ENCODE measurements at places on chromosomes 16 and 17.

DNA sequence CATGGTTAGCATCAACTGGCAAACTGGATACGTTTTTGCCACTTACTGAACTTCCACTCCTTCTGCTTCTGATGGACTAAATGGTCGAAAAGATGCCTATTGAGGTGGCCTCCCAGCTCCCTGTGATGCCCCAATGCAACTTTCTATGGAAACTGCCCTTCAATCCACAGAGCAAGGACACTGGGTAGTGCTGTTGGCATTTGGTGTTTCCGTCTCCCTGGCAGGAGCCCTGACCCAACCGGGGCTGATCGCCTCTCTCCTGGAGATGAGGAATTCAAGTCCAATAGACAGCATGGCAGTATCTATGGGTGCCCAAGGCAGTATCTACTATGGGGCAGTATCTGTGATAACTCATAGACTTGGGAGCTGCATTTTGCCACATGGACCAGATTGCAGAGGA is 116.3 kb upstream of the IRX3 start:
- no peak for DNase-seq

DNA sequence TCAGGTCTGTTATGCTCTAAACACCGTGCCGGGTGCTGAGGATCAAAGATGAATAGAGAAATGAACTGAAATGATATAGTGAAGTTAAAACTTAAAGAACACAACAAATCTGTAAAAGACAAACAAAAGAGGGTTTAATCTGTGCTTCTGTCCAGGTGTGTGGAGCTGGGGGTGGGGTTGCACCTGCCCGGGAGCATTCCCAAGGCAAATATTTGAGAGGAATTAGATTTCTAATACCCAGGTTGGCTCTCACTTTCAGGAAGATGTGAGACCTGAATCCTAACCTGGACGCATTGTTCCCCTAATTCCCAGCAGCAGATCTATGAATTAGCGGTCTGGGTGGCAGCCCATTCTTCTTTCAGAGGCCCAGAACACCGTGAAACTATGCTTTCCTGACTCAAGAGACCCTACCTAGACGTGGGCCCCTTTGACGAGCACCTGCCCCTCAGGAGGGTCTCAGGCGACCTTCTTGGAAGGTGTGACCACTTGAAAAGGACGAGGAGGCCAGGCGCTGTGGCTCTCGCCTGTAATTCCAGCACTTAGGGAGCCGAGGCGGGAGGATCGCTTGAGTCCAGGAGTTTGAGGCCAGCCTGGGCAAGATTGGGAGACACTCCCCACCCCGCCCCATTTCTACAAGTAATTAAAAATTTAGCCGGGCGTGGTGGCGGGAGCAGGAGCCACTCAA is 677 bp upstream of the RANGRF start:
- no peak for DNase-seq

- no peak for DNase-seq
Observed at GRCh38 chr16:24748242-24748641, 18.8 kb downstream of the TNRC6A start.

DNA sequence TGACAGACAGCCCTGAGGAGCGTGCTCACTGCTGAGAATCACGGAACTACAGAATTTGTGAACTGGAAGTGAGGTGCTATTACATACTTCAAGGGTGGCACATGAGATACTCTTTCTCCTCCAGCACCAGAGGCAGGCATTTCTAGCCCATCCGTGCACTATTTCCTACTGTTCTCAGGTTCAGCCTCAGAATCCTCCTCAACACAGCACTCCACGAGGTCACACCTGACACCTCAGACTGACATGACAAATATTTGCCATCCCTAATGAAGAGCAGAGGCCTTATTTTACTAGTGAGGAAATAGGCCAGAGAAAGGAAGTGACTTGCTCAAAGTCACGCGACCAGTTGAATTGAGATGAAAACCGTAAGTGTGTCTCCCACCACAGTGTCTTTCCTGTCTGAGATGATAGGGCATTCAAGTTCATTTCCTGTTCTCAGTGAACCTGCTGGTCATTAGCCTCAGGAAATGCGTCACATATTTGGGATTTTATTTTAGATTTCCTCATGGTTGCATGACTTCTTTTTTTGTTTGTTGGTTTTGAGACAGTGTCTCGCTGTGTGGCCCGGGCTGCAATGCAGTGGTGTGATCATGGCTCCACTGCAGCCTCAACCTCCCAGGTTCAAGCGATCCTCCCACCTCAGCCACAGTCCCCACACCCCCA is 23.6 kb downstream of the SEZ6 start:
- peak; percentile 46 for DNase-seq

GRCh38 chr16:88128556-88128955 is 177.3 kb downstream of the BANP start:
- no peak for DNase-seq

DNA sequence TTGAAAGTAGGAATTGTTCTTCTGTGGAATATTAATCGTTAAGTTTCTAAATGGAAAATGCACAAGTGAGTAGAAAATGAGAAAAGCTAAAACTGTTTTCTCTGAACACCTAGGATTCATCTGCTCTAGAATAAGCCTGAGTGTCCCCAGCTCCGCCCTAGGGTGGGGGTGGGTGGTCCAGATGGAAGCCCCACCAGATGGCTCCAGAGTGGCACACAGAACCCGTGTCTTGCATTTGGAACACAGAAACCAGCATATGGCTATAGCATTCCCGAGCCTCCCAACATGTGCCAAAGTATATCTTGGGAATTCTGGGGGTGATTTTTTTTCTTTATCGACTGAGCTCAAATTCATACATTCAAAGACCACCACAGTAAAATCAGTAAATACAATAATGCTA is 517.7 kb upstream of the PSMD7 start:
- no peak for DNase-seq

GRCh38 chr16:13883276-13883675 is 36.7 kb upstream of the ERCC4 start:
- DNase-seq: no peak

GRCh38 chr16:23172994-23173393 is 9.6 kb upstream of the SCNN1G start:
- DNase-seq: no peak

DNA sequence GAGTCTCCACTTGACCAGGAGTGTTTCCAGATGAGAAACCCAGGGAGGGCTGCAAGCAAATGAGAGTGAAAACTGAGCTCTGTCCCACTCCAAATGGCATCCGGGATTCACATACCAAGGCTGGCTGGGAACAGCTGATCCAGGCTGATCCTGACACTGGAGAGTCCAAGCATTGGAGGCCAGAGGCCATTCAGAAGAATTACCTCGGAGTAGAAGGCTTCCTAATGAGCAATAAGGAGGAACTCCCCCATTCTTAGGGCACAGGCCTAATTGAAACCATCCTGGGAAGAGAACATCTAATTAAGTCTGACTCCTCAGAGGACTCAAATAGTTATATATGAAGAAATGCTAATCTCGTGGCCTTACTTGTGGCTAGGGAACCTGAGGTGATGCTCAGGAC is 142.8 kb downstream of the PRKCA start:
- no peak for DNase-seq

- DNase-seq: no peak
Observed at GRCh38 chr16:73385696-73386095, 337.8 kb upstream of the ZFHX3 start.

DNA sequence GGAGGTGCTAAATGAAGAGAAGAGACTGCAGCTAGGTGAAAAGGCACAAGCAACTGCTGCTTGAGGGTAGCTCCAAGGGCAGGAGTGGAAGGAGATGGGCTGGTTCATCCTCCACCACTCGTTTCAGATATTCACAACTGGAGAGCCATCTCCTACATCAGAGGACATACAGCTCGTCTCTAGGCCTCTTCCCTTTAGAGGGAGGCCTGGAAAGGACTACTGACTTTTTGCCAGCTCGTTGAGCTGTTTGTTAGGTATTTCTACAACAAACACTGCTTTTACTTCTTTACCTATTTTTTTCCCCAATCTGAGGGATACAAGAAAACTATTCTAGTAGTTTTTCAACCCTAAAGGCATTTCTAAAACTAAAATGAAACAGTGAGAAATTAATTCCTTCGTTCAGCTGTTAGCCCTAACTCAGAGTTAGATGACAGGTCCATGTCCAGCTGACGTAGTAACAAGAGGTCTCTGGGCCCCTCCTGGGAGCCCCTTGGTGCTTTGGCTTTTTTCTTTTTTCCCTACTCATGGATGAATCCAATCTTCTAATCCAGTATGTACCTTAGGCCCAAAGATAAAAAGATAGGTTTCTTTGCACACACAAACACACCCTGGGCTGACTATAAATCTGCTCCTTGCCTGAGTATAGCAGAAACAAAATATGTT is 47.8 kb upstream of the TBX2 start:
- no peak for DNase-seq

DNA sequence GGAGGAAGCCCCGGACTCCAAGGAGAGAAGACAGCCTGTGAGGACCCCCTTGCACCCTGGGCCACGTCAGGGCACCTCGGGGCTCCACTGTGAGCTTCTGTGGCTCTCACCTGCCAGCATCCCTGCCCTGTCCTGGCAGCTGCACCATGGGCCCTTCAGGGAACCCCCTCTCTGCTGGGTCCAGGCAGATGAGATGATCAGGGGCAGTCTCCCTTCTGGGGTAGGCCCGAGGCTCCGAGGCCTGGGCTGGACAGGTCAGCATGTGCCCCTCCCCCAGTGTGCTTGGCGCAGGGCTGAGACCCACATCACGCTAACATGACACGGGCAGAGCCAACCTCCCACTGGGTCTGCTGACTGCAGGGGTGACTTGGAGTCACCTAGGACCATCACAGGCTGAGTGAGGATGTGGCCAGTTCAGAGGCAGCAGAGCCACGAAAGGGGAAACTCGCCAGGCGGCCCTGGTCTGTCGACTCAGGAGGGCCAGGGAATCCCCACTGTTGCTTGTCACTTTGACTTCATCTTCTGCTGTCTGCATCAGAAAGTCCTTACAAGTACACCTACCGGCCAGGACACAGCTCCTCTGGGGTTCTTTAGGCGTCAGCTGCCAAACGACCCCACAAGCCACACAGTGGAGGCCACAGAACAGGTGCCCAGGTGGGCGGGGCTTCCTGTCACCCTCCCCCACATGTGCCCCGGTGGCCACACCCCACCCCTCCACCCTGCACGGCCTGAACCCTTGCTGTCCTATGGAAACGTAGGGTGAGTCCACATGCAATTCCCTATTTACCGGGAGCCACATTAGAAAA is 2.2 kb downstream of the GALNS start:
- no peak for DNase-seq

- peak; percentile 96 for DNase-seq
Observed at GRCh38 chr17:28571361-28572122, at the start of gene PIGS. TSS of gene PIGS (minus strand) at chr17:28571524. CDS start at chr17:28571496, 28 bp downstream.

DNA sequence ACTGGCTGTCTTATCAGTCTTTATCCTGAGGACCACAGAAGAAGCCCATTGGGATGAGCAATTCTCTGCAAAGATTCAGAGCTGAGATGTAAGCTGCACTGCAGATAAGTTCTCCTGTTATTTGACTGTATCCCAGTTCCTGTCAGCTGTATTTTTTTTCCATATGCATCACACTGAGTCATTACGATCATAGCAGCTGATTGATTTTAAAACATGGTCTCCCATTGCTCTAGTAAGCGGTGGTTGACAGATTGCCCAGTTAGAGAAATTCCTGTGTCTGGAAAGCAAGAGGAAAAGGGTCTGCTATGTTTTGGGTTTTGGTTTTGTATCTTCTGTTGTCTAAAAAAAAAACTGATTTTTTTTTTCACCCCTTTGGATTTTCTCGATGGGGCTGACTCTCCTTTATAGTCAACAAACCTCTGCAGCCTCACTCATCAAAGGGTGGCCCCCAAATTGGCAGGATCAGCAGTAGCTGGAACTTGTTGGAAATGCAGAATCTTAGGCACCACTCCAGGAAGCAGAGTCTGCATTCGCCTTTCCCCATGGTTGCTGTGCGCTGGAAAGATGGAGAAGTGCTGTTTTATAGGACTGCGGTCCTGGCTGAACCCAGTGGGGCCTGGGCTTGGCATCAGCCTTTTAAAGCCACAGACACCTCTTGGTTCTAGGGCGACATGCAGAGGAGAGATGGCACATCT is 220.1 kb upstream of the MPHOSPH6 start:
- no peak for DNase-seq

GRCh38 chr16:88991813-88992350 is 14.9 kb upstream of the CBFA2T3 start:
- DNase-seq: no peak

DNA sequence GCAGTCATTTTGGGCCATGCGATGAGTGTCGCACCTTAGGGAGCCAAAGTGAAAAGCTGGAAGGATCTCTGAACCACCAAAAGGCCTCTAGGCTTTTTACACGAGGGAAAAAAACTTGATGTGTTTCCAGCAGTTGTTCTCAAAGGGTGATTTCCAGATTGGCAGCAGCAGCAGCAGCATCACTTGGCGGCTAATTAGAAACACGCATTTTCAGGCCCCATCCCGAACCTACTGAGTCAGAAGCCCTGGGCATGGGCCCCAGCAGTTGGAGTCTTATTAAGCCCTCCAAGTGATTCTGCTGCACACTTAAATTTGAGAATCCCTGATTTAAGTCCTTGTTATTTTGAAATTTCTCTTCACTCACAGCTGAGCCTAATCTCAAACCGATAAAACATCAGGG is 25.3 kb upstream of the PYY start:
- no peak for DNase-seq

GRCh38 chr17:29618272-29619065 is 4.2 kb downstream of the CORO6 start:
- no peak for DNase-seq

- no peak for DNase-seq
Observed at GRCh38 chr17:55340176-55340575, 75.4 kb downstream of the HLF start.

- DNase-seq: no peak
Observed at GRCh38 chr16:13307255-13307654, 405.9 kb downstream of the SHISA9 start.

GRCh38 chr16:457732-458400 is 32.4 kb downstream of the RAB11FIP3 start:
- no peak for DNase-seq

- no peak for DNase-seq
Observed at GRCh38 chr16:84610376-84610775, 7.5 kb downstream of the COTL1 start.

DNA sequence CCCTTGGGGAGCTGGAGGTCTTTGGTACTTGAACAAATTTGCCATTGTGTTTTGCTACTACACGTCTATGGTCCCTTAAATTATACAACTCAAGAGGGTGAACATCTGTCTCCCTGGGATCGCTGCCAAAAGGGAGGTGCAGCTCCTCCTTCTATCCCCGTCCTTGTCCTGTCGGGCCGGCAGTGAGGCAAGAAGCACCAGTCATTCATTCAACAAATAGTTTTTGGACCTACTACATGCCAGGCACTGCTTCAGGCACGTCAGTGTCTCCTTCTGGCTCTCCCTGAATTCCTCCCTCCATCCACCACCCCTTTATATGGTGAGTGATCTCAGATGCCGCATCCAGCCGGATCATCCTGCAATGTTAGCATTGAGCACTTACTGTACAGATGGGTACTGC is 2.2 kb upstream of the RPL38 start:
- no peak for DNase-seq

- no peak for DNase-seq
Observed at GRCh38 chr17:10600571-10600970, 51.1 kb upstream of the MYH2 start.

GRCh38 chr16:8950580-8951077 is 13.1 kb downstream of the USP7 start:
- DNase-seq: no peak
